Stromal cell of bone marrow (primary cell): ENCODE measurements at places on chromosomes 5 and 9.

GRCh38 chr5:50445296-50445949 lies 4.3 kb upstream of the EMB start:
- DNase-seq: no peak

DNA sequence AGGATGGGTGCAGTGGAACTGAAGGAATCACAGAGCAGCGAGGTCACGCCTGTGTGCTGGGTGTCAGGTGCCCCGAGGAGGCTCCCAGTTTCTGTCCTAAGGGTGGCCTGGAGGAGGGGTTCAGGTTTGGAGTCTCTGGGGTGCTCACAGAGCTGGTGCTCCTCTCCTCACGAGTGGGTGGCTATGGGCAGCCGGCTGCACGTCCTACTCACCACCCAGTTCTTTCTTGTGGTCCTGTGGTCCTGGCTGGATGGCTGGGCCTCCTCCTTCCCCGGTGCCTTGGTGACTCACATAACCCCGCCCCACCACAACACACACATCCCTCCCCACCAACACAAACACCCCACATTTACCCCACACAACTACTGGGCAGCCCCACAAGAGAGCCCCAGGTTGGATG lies 9.9 kb upstream of the PTGS1 start:
- no peak for DNase-seq

GRCh38 chr5:14816374-14816998 lies 55.1 kb downstream of the ANKH start:
- DNase-seq: peak; percentile 52

GRCh38 chr9:123113185-123113584 lies 79.7 kb downstream of the GPR21 start:
- no peak for DNase-seq

- no peak for DNase-seq
Measured at GRCh38 chr5:129073111-129073510, 21.4 kb upstream of the ISOC1 start.

DNA sequence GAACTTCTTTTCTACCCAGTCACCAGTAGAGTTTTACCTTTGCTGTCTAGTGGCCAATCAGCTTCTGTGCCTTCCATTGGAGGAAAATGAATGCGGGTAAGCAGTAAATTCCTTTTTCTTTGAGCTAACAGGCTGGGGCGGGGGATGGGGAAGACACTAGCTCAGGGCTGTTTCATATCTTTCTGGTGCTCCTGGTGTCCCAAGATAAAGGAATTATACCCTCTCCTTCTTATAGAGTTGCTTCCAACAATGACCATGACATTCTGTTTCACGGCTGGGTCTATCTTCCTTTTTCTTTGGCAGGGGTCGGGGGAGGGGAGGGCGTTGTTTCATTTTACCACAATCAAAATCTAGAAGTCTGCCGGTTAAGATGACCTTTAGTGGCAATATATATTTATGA lies 51.2 kb upstream of the RPS23 start:
- DNase-seq: no peak

- DNase-seq: no peak
Measured at GRCh38 chr5:13939638-13940037, 4.8 kb downstream of the DNAH5 start.

- DNase-seq: no peak
Measured at GRCh38 chr9:127181595-127182190, 59.3 kb upstream of the ANGPTL2 start.

- DNase-seq: no peak
Measured at GRCh38 chr9:101618698-101619097, 23.9 kb upstream of the PPP3R2 start.

GRCh38 chr5:133112026-133112660 lies 60.3 kb downstream of the HSPA4 start:
- DNase-seq: no peak

GRCh38 chr5:67038817-67039603 lies 157.6 kb downstream of the CD180 start:
- DNase-seq: no peak

GRCh38 chr9:133533857-133534256 lies 647 bp upstream of the ADAMTSL2 start:
- no peak for DNase-seq

GRCh38 chr5:10896016-10896415 lies 135.0 kb upstream of the DAP start:
- no peak for DNase-seq

GRCh38 chr9:81574405-81574804 lies 114.9 kb downstream of the TLE1 start:
- peak; percentile 73 for DNase-seq

DNA sequence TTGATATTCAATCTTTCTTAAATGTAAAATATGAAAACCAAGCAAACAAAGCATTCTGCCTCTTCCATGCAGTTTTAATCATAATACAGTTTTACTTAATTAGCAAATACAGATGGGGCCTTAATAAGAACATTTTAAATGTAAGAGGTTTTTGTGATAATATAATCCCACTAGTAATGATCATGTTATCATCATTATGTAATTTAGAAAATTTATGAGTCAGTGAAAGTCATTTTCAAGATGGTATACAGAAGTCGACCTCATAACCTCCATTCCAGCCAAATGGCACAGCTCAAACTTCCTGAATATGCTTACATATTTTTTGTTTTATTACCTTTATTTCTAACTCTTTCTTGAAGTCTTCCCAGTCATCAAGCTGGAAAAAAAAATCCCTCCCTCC lies 102.2 kb upstream of the GNA14 start:
- DNase-seq: no peak

DNA sequence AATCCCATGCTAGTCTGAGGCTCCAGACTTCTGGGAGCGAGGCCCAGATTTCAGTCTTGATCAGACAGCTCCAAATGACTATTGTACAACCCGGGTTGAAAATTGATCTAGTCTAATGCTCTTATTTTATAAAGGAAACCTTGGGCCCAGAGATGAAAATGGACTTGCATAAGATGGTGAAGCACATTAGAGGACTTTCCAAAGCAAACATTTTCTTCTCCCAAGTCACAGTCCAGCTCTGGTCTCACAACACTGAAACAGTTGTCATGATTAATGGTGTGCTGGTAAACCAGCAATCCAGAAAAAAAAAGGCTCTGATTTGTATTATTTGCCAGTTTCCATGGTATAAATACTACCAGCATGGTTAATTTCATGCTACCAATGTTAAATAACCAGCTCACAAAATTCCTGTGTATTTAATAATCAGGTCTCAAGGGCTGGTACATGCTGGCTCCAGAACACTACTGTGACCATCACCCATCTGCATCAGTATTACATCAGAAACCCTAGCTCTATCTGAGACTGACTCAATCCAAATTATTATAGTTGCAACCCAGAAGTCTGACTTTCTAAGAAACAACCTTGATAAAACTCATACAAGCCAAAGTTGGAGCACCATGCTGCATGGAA lies 32.5 kb upstream of the ABLIM3 start:
- DNase-seq: peak; percentile 80

- DNase-seq: no peak
Measured at GRCh38 chr5:17261075-17261474, 43.6 kb downstream of the BASP1 start.

GRCh38 chr5:162026803-162027202 lies 40.8 kb upstream of the GABRG2 start:
- DNase-seq: no peak

- no peak for DNase-seq
Measured at GRCh38 chr5:16669776-16670175, 53.0 kb upstream of the RETREG1 start.

DNA sequence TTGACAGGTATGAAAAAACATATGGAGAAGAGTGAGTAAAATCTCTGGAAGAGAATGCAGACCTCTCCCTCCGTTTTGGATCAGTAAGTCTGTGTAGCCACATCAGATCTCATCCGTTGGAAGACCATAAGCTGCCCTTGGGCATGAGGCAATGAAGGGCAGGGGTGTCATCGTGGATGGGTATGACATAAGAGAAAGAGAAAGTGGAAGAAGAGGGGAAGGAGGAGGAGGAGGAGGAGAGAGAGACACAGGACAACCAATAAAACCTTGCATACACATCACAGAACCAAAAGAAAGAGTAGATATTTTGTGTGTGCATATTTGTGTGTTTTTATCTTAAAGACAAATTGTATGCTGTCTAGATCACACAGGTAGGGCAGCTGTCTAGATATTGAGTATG lies 50.7 kb downstream of the PRRC1 start:
- no peak for DNase-seq

DNA sequence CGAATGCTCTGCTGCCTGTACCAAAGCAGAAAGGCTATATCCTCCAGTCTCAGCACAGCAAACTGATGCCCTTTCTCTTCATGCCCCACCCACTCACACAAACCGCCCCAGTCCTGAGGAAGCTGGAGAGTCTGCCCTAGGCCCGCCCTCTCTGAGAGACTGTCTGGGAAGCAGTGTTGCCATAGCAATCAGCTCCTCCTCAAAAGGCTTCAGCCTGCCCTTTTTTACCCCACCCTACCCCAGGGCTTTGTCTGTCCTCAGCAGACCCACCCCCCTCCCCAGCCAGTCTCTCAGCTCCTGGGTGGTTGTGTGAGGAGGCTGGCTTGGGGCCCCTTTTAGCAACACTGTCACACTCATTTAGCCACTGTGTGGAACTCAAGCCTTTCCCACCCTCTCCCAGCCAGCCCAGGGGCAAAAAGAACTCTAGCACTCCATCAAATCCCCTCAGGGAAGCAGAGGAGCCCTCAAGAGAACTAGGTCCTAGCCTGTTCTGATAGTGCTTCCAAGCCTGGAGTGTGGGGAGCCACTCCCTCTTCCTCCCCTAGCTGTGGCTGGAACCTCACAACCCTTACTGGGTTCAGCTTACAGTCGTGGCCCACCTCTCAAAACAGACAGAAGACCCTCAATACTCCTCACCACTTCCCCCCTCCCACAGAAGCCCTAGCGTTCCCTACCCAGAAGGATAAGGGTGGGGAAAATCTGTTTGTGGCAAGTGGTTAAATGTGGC lies 1.4 kb downstream of the ATOSB start:
- peak; percentile 98 for DNase-seq

- DNase-seq: peak; percentile 57
Measured at GRCh38 chr9:128231638-128232527, 28.7 kb downstream of the DNM1 start.

GRCh38 chr9:137499416-137499815 lies 40.3 kb upstream of the NSMF start:
- DNase-seq: no peak

DNA sequence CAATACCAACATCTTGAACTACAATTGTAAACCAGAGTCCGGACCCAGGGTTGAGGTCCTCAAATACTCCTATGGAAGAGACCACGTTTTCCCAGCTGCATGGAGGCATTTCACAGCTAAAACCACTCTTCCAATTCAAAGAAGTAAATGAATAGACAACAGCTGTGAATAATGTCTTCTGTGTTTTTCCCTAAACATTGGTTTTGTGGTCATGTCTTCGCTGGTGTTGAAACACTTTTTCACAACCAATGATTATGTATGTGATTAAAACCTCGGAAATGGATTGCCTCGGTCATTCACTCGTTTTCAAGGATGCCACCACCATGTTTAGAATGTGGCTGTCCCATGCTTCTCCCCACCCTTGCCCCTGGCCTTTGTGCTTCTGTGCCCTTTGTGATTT lies 9.4 kb upstream of the TENT4A start:
- DNase-seq: no peak

- no peak for DNase-seq
Measured at GRCh38 chr5:65307931-65308330, 173.8 kb downstream of the ADAMTS6 start.

DNA sequence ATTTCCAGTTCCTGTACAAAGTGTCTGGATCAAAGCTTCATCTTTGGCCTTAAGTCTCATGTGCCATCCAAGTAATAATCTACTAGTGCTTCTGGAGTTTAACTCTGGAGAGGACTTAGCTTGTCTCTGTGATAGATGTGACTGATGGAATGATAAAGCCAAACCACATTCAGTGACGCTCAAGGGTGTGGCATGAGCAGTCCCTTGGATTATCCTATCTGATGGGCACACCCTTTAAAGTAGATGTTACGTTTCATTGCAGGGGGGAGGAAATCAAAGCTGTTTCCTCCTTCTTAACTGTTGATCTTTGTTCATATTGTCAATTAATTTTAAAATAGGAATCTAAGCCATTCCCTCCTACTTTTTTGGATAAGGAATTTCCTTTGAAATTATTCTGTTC lies 8.5 kb upstream of the EGFLAM start:
- no peak for DNase-seq

DNA sequence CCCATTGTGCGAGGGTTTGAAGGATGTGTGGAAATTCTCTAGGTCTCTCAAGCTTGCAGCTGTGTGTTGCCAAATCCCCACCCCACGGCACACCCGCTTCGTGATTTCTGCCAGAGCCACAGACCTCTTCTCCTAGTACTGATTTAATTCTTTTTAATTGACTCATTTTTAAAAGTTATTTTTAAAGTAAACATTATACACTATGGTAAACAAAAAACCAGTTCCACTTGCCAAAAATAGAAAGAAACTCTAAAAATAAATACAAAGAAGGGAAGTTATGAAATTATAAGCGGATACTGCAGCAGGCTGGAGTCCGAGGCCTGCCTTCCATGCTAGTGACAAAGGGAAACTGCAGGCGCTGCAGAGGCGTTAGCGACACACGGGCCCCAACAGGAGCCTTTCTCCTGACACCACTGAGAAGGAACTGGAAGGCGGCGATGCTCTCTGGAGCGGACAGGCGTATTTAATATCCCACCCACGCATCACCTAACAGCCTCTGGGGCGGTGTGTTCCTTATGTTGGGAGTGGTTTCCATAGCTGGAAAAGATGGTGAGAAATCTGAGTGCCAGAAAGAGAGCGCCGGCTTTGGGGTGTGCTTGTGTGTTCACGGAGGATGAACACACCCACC lies 122.5 kb downstream of the COL23A1 start:
- no peak for DNase-seq

DNA sequence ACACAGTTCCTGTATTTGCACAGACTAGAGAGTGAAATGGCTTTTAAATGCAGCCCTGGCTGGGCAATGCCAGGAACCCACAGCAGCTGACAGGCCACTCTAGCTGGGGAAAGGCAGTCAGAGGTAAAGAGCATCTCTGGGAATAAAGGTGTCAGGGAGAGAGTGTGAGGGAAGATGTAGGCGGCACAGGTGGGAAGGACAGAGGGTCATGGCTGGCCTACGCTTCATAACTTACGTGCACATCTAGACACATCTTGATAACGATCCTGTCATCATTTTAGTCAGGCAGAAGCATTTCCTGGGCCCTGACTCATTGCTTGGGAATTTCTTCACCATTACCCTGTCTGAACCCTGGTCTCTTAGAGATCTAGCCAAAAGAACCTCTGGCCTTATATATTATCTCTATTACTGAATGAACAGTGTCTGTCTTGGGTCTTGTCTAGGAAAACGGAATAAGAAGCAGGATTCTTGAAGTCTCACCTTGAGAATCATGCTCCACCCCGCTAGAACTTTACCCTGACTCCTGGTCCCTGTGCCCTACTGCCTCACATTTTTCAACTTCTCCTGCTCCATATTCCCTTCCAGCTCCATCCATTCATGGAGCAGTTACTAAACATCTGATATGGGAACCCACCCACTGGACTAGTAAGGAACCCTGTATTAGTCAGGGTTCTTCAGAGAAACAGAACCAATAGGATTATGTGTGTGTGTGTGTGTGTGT lies 106.4 kb upstream of the ELL2 start:
- no peak for DNase-seq

GRCh38 chr5:80867233-80867632 lies 92.9 kb upstream of the RASGRF2 start:
- no peak for DNase-seq

- DNase-seq: no peak
Measured at GRCh38 chr9:33136721-33137670, 30.1 kb downstream of the B4GALT1 start.
